ENCODE measurements at places on chromosomes 7 and 10.

GRCh38 chr10:61350068-61350467 lies 103.1 kb downstream of the TMEM26 start:
- no peak for DNase-seq

GRCh38 chr10:88728107-88728763 lies 22.2 kb downstream of the LIPK start:
- no peak for DNase-seq

- DNase-seq: no peak
These were observed 121.2 kb downstream of the UBE2H start for GRCh38 chr7:129831424-129832058.

GRCh38 chr10:6612371-6612770 lies 32.3 kb upstream of the PRKCQ start:
- DNase-seq: no peak

DNA sequence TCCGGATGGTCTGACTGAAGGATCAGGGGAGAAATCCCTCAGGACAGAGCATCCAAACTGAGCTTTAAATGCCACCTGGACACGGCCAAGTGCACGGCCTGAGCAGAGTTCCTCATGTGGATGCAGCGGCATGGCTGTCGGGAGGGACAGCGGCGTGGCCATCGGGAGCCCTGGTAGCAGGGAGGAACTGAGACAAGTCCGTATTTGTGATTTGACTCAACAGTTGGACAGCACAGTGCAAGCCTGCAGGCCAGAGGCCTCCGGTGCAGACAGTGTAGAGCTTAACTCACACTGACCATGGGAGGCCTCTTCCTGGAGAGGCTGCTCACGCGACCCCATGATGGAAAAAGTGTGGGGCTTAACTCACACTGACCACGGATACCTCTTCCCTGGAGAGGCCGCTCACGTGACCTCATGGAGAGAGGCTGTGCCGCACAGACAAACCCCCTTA lies 207.4 kb downstream of the DIP2C start:
- no peak for DNase-seq

DNA sequence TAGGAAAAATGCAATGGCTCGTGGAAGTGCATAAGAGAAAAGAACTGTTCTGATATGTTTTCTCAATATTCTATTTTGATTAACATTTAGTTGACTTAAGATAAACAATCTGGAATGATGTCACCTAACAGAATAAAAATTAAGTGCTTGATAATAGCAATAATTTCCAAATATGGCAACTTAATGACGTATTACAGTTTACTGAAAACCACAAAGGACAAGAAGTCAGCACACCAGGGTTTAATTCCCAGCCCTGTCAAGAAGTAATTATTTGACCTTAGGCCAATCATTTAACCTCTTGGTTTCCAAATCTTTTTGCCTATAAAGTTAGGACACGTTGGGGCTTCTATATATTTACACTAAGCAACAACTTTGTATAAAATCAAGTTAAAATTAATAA lies 95.7 kb downstream of the CABCOCO1 start:
- no peak for DNase-seq

- no peak for DNase-seq
These were observed 116.3 kb downstream of the EXOC4 start for GRCh38 chr7:133369130-133369529.

- DNase-seq: no peak
These were observed 167.7 kb upstream of the INHBA start for GRCh38 chr7:41870461-41871138.

DNA sequence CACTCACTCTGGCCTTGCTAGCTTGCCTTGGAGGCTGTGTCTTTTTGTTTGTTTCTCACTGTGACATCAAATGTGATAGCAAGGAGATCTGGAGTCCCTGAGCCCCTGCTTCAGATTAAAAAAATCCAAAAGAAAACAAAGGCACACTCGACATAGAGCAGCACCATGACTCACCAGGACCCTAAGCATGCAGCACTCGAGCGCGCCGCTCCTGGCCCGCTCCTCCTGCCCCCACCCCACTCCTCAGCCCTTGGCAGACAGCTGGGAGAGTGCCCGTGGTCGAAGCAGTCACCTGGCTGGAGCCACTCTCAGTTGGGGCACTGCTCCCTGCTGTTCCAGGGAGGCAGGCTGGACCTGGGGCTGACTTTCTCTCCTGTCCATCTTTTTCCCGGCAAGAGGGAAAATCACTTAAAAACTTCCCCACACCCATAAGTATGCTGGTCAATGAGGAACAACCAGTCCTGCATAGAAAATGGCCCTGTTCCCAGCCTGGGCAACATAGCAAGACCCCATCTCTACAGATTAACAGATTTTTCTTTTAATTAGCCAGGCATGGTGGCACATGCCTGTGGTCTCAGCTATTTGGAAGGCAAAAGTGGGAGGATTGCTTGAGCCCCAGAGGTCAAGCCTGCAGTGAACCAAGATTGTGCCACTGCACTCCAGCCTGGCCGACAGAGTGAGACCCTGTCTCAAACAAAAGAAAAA lies 128.4 kb downstream of the PAXIP1 start:
- no peak for DNase-seq

DNA sequence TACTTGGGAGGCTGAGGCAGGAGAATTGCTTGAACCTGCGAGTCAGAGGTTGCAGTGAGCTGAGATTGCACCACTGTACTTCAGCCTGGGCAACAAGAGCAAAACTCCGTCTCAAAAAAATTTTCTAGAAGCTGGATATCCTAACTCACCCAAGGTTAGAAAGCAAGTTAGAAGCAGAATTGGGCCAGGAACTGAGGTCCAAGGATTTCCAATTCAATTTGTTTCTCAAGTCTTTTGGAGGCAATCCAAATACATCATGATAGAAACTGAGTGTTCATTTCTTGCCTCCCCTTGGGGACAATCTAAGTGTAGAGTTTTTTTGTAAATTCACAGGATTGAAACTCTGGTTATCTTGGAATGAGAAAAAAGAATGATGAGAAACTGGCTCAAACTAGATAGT lies 45.5 kb downstream of the LAMB1 start:
- no peak for DNase-seq

DNA sequence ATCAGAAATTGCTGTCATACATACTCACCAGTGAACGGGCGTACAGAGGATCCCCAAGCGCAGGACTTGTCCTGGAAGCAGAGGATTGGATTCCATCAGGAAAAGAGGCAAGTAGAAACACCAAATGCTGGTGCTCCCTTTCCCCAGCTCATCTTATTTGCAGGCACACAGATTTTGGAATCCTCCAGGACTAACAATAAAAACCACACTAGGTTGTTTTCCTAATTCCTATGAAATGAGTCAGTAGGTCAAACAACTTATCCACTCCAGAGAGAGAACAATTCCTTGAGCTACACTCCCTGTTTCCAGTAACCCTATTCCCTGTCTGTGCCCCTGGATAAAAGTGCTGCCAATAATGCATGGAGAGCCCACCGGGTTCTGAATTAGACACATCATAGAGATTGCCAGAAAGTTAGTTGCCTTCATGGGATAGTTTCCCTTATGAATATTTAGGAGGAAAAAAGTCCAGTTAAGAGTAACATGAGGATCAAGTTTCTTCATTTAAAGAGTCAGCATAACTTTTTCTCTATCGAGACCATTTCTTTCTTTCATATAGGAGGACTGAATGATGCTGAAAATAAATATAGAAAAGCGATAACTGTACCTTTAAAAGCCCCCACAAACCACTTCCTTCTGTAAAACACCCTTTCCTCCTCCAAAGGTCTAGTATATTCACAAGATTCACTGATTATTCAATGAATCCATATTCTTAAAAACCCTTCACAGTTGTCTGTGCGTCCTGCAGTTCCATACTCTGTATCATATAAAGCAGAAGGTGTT lies 178.3 kb upstream of the KLF14 start:
- DNase-seq: no peak

- DNase-seq: peak; percentile 59
These were observed 5.7 kb downstream of the UBE2H start for GRCh38 chr7:129947049-129947448.

- no peak for DNase-seq
These were observed 274.4 kb downstream of the NEBL start for GRCh38 chr10:20622531-20623211.

DNA sequence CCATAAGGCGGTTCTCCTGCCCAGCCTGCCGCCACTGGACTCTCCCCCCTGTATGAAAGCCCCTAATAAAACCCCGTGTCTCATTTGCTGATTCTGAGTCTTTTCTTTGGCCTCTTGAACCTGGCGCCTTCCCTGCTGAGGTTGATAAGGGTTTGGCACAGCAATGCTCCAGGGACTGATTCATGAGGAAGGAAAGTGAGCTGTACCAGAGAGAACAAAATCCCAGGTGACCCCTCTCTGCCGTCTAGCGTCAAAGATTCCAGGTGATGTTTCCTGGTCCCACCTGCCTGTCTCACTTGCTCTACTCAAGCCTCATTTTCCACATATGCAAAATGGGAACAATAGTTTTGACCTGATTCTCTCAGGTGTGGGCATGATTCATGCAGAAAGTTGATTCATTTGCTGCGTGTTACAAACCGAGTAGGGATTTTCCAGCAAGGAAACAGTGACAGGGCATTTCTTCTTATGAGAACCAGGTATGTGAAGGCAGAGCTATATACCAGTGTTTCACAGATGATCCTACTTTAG lies 730.6 kb upstream of the IGFBP3 start:
- DNase-seq: no peak

GRCh38 chr7:142301923-142302550 lies 44.2 kb upstream of the PRSS58 start:
- DNase-seq: no peak

- DNase-seq: no peak
These were observed 46.9 kb upstream of the GNAI1 start for GRCh38 chr7:80087771-80088170.

DNA sequence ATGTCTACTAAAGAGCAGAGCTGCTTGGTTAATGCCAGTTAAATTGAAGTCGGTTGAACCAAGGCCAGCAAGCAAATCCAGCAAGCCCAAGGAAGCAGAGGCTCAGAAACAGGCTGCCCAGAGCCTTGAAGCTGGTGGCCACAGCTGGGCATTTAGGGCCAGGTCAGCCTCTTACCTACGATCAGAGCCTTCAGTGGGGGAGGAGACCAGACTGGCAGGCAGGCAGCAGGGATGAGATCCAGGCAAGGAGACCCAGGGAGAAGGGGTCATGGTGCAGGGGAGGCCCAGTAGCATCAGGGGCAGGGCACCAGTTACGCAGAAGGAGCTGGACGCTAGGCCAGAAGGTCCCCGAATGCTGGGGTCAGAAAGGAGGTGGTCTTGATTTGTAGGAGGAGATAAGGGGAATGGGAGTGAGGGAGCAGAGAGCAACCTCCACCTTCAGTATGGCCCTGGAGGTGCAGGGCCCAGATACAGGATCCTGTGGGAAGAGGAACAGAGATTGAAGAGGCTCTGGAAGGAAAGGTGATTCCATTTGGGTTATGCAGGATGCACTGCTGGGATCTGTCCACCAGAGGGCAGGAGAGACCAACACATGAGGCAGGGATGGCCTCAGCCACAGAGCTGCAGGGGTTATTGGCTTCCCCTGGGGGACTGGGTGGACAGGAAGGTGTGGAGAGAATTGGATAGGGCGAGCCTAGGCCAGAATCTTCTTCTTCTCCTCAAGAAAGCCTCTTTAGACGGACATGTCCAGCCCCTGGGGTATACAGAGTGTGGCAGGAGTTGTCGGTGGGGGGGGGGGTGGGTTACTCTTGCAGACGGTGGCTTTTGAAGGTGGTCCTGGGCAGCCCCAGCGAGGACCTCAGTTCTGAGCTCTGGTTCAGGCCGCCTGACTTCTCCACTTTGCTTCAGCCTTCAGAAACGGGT lies 132.6 kb upstream of the PODXL start:
- peak; percentile 52 for DNase-seq

DNA sequence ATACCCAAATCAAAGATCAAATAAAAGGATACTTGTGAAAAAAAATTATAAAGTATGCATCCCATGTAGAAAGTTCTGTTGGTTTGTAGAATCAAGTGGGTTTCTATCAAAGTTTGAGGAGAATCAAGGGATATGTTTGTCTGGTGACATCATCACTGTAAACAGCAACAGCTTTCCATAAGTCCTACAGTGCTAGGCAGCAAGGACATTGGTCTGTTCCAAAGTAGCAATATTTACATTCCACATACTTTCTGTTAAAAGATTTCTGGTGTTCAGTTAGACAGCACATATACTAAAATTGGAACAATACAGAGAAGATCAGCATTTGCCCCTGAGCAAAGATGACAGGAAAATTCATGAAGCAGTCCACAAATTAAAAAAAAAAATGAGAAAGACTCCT lies 683.9 kb downstream of the XPNPEP1 start:
- DNase-seq: no peak

DNA sequence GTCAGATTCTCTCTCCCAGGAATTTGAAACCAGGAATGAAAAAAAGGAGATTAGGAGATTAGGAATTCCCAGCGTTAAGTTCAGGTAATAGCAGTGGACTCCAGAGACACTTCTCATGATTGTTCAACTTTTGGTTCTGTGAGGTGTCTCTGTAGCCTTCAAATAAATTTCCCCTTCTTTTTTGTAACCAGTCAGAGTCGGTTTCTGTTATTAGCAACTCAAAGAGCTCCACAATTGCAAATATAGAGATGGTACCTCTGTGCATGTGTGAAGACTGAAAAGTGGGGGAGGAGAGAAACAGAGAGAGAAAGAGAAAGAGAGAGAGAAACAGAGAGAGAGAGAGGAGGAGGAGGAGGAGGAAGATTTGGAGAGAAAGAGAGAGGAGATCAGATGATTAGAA lies 112.8 kb upstream of the STEAP1B start:
- DNase-seq: no peak

DNA sequence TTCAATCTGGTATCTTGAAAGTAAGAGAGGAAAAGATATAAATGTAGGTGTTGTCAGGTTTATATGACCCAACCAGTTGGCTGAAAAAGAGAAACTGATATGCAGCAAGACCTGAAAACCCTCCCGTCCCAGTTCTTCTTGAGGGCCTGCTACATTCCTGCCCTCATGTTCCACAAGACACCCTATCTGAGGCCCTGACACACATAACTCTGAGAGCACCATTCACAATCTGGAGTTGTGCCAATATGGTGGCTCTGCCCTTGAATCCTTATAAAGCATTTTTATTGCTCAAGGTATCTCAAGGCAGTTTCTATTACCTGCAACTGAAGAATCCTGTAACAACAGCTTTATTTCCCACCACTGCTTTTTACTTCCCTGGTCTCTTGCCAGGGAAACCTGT lies 17.0 kb downstream of the XPNPEP1 start:
- DNase-seq: no peak

- no peak for DNase-seq
These were observed 2.1 kb downstream of the ADIRF start for GRCh38 chr10:86970162-86970981.

DNA sequence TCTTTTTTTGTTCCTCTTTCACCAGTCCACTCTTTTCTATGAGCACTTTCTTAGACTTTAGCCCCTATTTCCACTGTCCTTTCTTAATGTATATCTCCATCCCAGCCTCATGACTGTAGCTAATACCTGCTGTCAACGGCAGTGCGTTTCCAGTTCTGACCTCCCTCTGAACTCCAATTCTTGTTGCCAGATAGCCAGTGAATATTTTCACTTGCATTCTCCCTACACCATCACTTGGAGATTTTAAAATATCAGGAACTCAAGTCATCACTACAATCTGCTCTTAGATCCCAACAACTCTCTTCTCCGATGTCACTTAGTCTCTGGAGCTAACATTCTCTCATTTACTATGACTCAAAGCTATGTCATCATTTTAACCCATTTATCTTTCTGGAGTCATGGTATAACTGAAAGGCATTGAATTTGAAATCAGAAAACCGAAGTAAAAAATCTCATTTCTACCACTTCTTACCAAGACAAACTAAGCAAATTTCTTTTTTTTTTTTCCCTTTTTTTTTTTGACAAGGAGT lies 5.1 kb upstream of the SLC16A12 start:
- no peak for DNase-seq

- no peak for DNase-seq
These were observed 7.2 kb downstream of the C10orf90 start for GRCh38 chr10:126663328-126663727.

GRCh38 chr7:2070151-2070763 lies 162.5 kb downstream of the MAD1L1 start:
- no peak for DNase-seq

GRCh38 chr7:62361-63116 lies 129.8 kb upstream of the FAM20C start:
- no peak for DNase-seq
